Osteocyte (in vitro differentiated cells): ENCODE measurements at places on chromosomes 7 and 10. TPM values are rescaled to one million over a fixed set of nuclear protein-coding genes. Genes with fewer than 3 reads are reported as not detected.

DNA sequence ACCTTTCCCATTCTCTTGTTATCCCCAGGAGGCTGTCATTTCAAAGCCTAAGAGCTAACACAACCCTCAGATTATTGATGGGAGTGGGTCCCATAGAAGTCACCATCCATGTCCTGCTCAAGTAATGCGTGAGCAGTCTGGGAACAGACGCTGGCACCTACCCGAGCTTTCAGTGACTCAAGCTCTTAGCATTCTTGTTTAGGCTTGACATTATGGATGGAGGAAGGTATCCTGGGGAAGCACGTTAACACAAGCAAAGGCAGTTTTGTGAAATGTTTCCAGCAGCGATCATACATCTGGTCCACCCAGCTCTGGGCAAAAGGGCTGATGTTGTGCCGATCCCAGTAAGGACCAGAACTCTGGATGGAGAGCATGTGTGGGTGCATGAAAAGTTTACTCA lies 30.0 kb upstream of the AUTS2 start:
- DNase-seq, result no peak

DNA sequence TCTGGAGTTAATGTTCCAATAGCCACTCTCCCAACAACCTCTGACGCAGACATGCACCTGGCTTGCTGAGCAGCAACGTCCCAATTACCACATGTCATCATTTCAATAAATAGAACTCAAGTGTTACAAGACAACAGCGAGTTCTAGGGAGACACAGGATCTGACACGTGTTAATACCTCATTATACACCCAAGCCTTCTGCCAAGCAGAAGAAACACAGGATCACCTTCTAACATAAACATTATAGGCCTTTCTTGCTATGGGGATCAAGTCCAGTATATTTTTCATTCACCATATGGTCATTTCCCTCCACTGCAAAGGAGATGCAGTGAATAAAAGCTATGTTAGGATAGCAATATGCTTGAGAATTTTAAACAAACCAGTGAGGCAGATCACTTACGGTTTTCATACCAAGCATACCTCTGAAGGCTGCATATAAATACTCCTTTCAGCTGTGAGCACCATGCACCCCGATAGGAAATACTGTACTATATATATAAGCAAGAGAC lies 74.2 kb downstream of the JAZF1 start:
- DNase-seq, result no peak

DNA sequence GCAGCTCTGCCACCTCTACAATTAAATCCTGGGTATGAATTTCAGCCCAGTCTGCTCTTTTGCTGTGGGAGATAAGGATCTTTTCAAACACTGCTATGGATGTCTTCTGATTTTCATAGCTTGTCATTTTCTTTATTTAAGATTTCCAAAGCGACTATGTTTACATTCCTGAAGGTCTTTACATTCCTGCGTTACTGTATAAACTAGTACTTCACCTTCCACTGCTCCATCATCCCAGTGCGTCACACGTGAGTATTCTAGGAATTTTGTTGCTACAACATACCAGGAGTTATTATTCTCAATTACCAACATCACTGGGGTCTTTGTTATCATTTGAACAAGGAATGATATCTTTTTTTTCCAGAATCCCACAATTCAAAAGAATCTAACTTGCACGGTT lies 944.7 kb downstream of the SORCS3 start:
- no peak for DNase-seq

- DNase-seq, result no peak
Observed at GRCh38 chr10:104297697-104298660, 29.0 kb downstream of the GSTO2 start.

DNA sequence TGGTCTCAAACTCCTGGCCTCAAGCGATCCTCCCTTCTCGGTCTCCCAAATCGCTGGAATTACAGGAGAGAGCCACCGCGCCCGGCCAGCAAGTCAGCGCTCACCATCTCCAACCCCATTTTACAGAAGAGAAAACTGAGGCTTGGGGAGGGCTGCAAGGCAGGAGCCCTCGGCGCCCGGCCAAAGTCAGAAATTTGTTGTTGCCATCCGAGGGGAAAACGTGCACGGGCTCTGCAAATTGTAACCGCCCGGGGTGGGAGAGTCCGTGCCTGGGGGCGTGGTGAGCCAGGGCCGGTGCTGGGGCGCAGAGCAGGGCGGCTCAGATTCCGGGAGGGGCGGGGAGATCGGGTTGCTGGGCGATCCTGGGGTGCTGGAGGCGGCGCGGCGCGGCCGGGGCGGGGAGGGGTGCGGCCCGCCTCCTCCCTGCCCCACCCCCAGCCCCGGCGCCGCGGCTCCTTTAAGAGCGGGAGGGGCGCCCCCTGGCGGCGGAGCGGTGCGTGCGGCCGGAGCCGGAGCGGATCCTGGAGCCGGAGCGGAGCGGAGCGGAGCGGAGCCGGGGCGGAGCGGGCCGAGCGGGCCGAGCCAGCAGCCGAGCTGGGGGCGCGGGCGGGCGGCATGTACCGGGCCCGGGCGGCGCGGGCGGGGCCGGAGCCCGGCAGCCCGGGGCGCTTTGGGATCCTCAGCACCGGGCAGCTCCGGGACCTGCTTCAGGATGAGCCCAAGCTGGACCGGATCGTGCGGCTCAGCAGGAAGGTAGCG lies at the start of gene VPS37D:
VPS37D (plus strand) TSS at position 488 of the 759 bp plus-strand sequence; CDS start at position 616, 128 bp downstream.
- DNase-seq, result peak; percentile 98

DNA sequence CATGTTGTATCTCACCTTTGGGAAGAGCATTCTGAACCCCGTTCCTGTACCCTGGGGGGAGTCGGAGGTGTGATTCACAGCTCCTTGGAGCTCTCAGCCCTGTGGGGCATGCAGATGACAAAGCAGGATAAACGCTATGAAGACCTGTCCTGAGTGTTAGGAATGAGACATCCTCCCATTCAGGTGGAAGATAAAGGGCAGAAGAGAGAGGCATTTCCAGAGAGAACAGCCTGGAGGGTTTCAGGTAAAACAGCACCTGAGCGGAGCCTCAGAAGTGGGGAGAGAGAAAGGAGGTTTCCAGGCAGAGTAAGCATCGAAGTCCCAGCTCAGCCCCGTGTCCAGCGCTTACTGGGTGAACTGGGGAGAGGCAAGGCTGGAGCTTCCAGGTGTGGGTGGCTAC lies 288.9 kb downstream of the KLF6 start:
- no peak for DNase-seq

GRCh38 chr7:50278120-50278519 lies 26.4 kb upstream of the IKZF1 start:
- DNase-seq, result no peak

- DNase-seq, result no peak
Observed at GRCh38 chr10:62075912-62076311, 174.4 kb downstream of the ARID5B start.

- DNase-seq, result peak; percentile 64
Observed at GRCh38 chr7:51321961-51322515, 5.4 kb upstream of the COBL start.

DNA sequence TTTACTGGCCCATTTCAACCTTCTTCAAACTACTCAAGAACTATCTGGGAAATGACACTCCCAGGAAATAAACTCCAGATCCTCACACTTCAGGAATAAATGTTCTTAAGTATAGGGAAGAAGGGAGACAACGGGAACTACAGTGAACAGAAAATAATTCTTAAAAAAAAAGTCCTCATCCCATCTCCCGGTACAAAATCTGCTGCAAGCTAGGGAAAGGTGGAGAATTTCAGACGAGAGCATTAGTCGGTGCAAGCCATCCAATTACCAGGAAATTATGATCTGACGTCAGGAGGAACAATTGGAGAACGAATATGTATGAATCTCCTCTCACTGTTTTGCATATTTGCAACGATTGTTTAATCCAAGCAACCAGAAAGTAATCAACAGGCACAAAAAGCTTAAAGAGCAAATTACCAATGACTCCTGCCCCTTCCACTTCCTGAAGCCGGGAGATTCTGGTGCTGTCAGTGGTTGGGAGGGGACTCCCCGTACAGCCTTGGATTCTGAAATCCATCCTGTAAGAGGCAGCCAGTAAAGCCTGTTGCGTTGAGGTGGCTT lies 15.1 kb upstream of the GATA3 start:
- DNase-seq, result no peak

DNA sequence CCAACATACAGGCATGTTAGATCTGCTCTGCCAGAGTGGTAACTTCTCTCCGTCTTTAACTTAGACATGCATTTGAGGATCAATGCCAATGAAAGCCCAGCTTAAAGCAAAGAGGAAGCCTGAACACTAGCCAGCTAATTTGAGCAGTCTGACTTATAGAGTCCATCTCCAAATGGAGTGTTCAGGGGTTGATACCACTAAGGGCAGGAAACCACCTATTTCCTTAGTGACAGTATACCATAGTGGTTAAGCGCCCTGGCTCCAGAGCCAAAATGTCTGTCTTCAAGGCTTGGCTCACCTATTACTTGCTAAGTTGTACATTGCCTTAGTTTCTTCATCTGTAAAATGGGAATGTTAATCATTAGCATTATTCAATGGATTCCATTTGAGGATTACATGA lies 678.5 kb downstream of the KCNMA1 start:
- DNase-seq, result no peak

DNA sequence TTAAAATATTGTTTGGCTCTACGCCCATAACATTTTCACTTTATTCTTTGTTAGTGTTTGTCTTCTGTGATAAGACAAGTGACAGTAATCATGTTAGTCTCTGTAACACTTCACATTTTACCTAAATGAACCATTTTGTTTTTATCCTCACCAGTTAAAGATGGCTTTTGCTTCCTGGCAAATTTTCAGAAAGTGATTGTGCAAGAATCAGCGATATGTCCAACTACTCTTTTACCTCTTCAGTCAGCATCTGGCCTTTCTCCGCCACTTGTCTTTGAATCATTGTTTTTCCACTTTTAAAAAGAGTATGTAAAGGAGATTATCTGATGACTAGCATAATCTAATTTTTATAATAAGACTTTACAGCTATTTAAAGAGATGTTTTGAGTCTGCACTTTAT lies 3.5 kb downstream of the DGKB start:
- no peak for DNase-seq

- no peak for DNase-seq
Observed at GRCh38 chr10:132904181-132904813, 38.1 kb downstream of the CFAP46 start.

- DNase-seq, result no peak
Observed at GRCh38 chr10:10233229-10233628, 784.4 kb upstream of the CELF2 start.

DNA sequence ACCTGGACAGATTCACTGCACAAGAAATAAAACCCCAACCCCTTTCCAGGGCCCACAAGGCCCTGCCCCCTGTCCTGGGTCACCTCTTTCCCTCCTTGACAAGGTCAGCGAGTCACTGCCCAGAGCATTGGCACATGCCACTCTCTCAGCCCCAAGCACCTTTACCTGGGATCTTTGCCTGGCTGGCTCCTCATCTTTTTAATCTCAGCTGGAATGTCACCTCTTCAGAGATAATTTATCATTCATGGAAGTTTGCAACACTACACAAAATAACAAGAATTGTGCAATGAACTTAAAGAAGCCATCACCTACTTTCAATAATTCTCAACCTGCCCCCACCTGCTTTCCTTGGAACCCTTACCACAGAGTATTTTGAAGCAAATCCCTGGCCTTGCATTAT lies 19.2 kb downstream of the ANTXRL start:
- no peak for DNase-seq

GRCh38 chr7:157013602-157014549 lies 3.4 kb upstream of the MNX1 start:
- DNase-seq, result no peak

- no peak for DNase-seq
Observed at GRCh38 chr10:61635932-61636331, 26.8 kb upstream of the CABCOCO1 start.

DNA sequence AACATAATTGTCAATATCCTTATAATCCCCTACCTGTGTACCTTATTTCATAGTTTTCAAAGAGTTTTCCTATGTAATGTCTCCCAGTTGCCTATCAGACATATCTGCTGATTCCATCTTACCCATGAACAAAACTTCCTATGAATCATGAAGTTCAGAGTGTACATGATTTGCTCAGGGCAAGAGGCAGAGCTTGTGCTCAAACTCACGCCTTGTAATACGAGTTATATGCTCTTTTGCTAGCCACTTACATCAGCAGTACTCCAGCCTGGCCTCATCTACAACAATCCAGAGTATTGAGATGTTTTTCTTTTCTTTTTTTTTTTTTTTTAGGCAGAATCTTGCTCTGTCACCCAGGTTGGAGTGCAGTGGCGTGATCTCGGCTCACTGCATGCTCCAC lies 11.8 kb downstream of the PKD2L1 start:
- DNase-seq, result no peak

DNA sequence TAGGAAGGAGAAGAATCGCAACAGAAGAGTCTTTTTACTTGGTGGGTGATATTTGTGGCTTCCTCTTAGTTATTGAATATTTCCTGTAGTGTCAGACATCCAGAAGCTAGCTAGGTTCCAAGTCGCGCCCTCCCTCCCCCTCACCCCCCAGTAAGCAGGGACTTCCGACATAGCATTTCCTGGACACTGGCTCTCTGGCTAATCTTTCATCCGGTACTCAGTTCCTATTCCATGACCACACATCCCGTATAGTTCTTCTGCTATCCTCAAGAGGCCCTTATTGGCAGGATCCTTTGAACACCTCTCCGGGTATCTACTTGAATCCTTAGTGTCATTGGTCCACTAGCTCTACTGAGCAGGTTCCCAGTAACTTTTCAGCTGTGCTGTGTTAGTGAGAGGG lies 167.8 kb downstream of the HDAC9 start:
- no peak for DNase-seq

DNA sequence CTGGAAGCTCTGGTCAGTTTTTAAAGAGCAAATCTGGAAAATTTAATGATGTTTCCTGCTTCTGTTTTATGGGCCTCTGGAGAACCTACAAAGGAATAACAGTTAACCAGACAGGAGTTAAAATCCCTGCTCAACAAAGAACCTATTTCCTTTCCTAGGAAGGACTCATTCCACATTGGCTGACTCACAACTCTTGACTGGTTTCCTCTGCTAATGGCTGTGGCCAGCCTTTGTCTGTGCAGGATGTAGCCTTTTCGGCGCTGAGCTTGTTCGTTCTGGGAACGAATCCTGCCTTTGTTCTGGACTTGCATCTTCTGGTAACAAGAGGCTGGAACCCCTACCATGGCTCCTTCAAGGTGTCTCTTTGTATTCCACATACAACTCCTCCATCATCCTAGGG lies 112.8 kb upstream of the PDCD4 start:
- DNase-seq, result no peak

GRCh38 chr10:79266543-79267312 lies 80.5 kb upstream of the PPIF start:
- no peak for DNase-seq

GRCh38 chr10:102959360-102959759 lies 41.3 kb downstream of the CNNM2 start:
- no peak for DNase-seq

DNA sequence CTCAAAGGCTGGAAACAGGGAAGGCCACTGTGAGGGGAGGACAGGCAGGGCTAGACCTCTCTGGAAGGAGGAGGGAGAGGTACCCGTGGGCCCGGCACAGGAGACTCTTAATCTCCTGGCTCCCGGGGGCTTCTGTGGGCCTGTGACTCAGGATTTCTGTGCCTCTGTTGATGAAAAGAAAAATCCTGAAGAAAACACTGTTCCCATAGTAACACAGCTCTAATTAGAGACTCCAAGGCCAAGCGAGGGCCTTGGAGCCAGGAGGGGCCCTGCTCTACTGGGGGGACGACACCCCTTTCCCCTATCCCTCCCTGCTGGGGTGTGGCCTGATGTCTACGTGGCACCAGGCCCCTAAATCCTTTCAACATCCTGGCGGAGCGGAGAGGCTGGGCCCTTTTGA lies 174.1 kb upstream of the TNRC18 start:
- no peak for DNase-seq

The TEX36 gene
- not detected in 2 replicates for total RNA-seq

The SUFU gene
- 16.4 and 16.9 TPM in 2 replicates for total RNA-seq

The EIF4EBP2 gene
- total RNA-seq, result 40.4 and 41.1 TPM in 2 replicates

The OR2A5 gene
- total RNA-seq, result not detected in 2 replicates

The ZNF804B gene
- not detected in 2 replicates for total RNA-seq

The GRM8 gene
- total RNA-seq, result 0.51 and 0.86 TPM in 2 replicates

The PPP1R17 gene
- not detected in 2 replicates for total RNA-seq

The GET4 gene
- total RNA-seq, result 33.7 and 36.4 TPM in 2 replicates

The CDC14C gene
- total RNA-seq, result not detected in 2 replicates
